ENCODE measurements at places on chromosomes 5 and 9.

- no peak for DNase-seq
These were observed 70.2 kb upstream of the LPCAT1 start for GRCh38 chr5:1593903-1594356.

DNA sequence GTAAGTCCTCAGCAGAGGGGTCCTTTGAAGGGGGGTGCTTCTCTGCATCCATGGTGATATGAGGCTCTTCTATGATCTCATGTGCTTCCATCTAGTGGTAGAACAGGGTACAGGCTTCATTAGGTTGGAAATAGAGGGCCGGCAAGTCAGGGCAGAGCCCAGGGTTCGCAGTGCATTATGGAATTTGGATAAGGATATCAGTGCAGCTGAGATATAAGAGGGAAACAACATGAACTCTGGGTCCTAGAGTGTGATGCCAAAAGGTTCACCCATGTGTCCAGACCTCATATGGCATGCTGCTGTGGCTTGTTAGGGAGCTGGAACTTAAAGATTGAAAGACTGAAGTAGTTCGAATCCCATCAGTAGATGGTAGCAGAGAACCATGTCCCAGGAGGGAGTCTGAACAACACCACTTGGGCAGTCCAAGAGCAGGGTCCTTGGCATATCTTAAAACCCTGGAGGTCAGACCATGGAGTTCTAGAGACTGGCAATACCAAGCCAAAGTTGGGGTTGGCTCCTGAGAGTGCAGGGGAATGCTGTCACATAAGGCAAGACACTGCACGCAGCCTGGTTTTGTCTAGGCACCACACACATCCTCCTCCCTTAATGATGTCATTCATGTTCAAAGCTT, 2.3 kb downstream of the FAM221B start:
- DNase-seq = peak; percentile 58

- DNase-seq = no peak
These were observed 13.6 kb upstream of the PHF19 start for GRCh38 chr9:120890320-120891244.

DNA sequence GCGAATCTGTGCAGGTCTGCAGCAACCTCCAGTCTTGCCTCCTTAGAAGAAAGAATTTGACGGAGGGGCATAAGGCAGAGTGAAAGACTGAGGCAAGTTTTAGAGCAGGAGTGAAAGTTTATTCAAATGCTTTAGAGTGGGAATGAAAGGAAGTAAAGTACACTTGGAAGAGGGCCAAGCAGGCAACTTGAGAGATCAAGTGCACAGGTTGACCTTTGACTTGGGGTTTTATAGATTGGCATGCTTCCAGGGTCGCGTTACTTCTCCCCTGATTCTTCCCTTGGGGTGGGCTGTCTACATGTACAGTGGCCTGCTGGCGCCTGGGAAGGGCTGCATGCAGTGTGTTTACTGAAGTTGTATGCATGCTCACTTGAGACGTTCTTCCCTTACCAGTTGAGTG, 127.2 kb upstream of the FER start:
- no peak for DNase-seq

- no peak for DNase-seq
These were observed 280.5 kb downstream of the ICE1 start for GRCh38 chr5:5702934-5703333.

Measured in RPMI8226 (cell line).